ENCODE measurements at places on chromosomes 7 and 10. TPM values are rescaled to one million over a fixed set of nuclear protein-coding genes. Genes with fewer than 3 reads are reported as not detected.

ELN gene
- total RNA-seq = 182 TPM

OR9A2 gene
- total RNA-seq = not detected

GLI3 gene
- total RNA-seq = 9.0 TPM

SLC39A12 gene
- not detected for total RNA-seq

SORCS3 gene
- not detected for total RNA-seq

ZDHHC4 gene
- total RNA-seq = 9.4 TPM
